ENCODE measurements at places on chromosomes 4 and X.
A peak's percentile ranks its signal among the peaks of the same experiment; 100 is the strongest.

- no peak for DNase-seq
Measured at GRCh38 chr4:80713409-80713808, 317.1 kb upstream of the BMP3 start.

DNA sequence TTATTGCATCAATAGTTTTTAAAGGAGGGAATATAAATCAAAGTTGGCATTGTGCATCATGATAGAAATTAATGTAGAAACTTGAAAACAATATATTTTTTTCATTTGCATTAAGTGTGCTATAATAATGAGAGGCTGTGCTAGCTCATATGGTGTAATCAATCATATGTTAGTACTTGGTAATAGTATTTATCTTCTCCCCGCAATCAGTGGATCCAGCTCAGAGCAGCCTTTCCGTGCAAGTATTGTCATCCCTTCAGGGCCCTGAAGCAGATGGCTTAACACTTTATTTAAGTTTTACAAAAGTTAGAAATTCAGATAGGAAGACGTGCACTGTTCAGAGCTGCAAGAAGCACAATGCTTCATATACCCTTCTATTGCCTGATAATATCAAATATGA lies 616.3 kb upstream of the ATOH1 start:
- DNase-seq = no peak

- DNase-seq = peak; percentile 63
Measured at GRCh38 chr4:25234390-25235370, 847 bp downstream of the PI4K2B start.

DNA sequence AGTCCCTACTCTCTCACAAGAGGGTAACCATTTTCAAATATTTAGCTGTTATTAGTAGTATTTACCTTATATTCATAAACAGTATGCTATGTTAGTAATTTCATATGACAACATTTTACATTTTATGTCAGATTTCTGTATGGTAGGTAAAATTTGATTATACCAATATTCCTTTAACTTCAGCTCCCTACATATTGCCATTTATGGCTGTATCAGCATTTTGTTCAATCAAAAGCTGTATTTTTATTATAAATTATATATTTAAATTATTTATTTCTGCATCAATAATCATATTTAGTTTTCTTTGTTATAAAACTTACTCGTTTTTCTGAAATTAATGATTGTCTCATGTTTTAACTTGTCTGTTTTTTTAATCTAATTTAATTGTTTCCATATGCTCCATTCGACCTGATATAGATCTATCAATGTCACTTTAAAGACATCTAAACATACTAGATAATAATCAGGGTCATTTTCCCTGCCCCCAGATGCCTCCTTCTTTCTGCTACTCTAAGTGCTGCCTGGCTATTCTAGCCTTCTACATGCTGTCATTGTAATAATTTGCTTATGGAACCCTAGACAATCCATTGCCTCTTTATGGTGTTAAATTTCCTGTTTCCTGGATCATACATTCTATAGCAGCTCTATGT lies 1976.7 kb upstream of the ADGRL3 start:
- DNase-seq = no peak

- peak; percentile 80 for DNase-seq
Measured at GRCh38 chr4:6198768-6199421, 1.5 kb downstream of the JAKMIP1 start.

- no peak for DNase-seq
Measured at GRCh38 chr4:54099287-54099747, 646 bp upstream of the GSX2 start.

Data from activated CD8-positive, alpha-beta memory T cell treated with anti-CD3 and anti-CD28 coated beads, Interleukin-2, amount 10 ng/mL, durations not matched to agents 7 days and 5 days (primary cell).